Neural crest cell (in vitro differentiated cells): ENCODE measurements at places on chromosomes 7 and 10.

- DNase-seq: no peak
Measured at GRCh38 chr10:112332509-112333228, 41.2 kb upstream of the ACSL5 start.

DNA sequence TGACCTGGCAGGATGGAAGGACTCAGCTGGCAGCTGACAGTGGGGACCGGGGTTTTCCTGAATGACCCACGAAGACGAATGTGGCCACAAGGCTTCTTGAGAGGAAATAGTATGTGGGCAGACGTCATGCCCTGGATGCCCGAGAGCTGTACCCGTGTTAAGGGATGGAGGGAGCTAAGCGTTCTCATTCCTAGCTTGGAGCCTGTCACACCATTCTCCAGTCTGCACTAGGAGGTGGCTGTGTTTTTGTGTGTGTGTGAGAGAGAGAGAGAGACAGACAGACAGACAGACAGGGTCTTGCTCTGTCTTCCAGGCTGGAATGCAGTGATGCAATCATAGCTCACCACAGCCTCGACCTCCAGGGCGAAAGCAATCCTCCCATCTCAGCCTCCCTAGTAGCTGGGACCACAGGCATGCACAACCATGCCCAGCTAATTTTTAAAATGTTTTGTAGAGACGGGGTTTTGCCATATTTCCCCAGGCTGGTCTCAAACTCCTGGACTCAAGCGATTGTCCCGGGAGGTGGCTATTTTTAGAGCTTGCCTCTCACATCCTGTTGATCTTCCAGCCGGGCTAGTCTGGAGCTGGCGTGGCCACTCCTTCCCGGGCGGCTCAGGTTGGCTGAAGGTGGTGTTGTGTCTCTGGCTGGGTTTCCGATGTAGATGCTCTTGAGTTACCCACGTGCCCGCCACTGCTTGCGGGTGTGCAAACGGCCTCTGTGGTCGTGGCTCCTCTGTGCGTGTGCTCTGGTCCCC lies 2.1 kb downstream of the AMZ1 start:
- no peak for DNase-seq

DNA sequence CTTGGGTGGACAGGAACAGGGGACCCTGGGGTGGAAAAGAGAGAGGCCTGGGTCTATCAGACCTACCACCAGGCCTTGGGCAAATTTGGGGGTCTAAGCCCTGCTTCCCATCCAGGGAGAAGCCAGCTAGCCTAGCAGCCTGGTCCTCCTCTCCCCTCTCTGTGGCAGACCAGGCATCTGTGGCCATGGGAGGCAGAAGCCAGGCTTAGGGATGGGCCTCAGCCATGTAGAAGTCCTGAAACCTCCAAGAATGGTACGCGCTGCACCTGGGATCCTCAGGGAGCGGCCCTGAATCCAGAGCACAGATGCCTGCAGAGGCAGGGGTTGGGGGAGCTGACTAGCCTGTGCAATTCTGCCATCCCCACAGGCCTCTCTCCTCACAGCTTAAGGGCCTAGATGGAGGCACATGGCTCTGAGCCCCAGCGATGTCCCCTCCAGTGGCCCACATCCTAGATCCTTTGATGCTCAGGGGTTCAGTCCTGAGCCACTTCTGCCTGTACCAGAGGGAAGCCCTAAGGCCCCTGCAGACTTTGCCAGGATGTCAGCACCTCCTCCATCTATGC lies 21.2 kb downstream of the GRID1 start:
- no peak for DNase-seq

DNA sequence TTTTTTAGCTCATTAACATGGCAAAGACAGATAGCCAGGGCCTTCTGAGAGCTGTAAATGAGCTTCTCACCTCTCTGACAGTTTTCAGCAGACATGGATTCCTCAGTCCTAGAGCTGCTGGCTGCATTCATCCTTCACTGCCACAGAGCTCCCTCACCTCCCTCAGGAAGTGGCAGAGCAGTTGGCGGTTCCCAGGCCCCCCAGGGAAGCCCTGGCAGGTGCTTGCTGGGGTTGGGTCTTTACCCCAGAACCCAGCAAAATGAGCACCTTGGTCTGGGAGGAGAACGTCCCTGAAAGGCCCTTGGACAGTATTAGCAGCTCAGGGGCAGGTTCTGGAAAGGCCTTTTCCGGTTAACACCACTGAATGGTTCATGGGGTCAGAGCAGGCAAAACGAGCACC lies 288.0 kb downstream of the PTPRN2 start:
- DNase-seq: no peak

DNA sequence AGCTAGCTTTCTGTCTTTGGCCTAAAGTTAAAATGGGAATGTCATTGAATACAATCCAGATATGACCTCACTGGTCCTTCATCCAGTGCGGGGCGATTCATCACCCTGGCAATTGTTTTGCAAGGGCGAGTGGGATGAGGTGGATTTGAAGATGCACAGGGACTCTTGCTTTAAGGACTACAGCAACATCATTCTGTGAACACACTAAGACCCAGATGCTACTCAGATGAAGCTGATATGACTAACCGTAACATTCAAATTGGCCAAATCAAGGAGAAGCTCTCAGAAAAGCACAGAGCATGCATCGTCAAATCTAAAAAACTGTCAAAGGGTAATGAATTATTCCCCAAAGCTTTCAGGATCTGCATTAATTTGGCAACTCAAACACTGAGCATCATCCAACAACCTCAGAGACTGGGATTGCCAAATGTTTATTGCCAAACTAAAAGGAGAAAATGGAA lies 12.8 kb downstream of the CPA1 start:
- no peak for DNase-seq

DNA sequence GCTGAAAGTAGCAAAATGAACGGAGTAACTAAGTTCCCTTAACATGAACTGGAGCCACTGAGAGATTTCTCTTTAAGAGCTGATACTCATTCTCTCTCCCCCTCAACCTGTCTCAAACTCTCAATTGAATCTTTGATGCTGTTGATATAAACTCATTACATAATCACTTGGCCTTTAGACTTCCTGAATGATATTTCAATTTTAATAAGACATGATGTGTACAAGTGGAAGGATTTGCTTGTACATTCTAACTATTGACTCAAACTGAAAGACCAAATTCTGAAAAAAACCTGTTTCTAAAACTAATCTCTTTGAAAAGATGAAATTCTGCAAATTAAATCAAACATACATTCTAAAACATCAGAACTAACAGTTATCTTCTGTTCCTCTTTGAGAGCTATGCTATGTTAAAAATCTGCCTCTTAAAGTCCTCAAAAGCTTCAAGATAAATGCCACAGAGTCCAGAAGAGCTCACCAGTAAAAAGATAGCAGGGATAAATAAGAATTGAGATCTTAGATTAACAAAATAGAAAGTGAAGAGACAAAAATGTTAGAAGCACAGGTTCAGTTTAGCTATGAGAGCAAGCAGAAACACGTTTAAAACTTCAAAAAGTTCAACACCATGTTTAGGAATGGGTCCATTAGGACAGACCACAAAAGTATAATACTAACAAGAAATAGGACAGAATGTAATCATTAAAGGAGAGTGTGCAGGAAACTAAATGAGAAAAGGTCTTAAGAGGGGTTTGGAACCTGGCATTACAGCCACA lies 46.1 kb downstream of the TNPO3 start:
- DNase-seq: no peak

GRCh38 chr7:29482056-29482455 lies 81.6 kb upstream of the PRR15 start:
- no peak for DNase-seq

DNA sequence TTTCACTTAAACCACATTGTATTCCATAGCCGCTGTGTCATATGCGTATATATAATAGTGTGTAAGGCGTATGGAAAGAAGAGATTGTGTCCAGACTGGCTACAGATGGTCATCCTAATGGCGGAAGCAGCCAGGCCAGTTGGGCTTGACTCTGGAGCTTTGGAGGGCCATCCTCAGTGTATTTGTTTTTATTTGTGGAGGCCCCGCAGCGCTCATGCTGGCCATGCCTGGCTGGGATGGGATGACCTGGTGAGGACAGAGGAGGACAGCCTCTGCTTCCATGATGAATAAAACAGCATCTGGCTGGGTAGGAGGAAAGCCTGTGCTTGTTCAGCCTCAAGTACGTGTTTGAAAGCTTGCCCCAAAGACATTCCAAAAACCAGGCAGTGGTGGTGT lies 220.3 kb downstream of the EBF3 start:
- DNase-seq: no peak

GRCh38 chr7:6419310-6419773 lies 28.4 kb downstream of the DAGLB start:
- DNase-seq: no peak

DNA sequence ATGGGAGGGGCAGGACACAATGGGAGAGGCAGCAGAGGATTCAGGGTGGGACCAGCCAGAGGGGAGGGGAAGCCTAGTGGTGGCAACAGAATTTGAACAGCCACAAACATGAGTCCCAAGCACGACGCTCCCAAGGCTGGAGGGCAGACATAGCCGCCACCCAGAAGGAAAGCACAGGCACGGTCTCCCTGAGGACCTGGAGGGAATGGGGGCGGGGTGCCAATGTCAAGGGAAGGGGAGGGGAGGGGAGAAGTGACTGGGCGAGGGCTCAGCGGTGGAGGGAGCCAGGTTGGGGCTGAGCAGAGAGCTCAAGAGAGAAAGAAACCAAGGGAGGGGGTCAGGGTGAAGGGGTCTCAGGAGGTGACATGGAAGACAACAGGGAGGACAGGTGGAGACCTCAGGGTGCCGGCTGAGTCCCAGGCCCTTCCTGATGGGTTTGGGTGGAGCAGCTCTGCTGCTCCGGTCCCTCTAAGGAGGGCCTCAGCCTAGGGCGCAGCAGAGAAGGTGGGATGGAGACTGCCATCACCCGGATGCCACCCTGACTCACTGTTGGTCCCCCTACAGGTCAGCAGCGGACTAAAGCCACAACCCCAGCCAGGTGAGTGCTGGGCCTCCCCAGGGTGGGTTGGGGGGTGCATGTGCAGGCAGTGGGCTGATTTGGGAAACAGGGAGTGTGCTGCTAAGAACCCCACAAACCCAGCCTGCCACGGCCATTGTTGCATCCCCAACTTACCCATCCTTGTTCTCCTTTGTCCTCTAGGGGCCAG lies 24.2 kb downstream of the PILRA start:
- DNase-seq: no peak
